Omental fat pad (tissue), 4 donors: ENCODE measurements at places on chromosomes 13 and 19.

DNA sequence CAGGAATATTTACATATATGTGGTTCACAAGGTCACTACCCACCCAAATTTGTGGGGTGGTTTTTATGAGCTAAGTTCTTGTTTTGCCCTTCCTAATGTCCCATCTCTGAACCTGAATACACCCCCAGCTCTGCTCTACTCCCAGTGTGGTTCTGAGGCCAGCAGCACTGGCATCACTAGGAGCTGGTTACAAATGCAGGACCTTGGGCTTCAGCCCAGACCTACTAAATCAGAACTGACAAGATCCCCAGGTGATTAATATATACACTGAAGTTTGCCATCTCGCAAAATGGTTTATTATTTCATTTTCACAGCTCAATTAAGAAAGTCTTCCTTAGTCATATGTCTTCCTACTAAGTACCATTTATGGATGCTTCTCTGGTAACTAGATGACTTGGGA, 67.9 kb downstream of the FOXO1 start:
- no peak for DNase-seq

- no peak for DNase-seq
Measured at GRCh38 chr13:32969516-32969941, 46.7 kb upstream of the KL start.

- DNase-seq: no peak
Measured at GRCh38 chr19:1244693-1245451, 3.3 kb downstream of the ATP5F1D start.

- no peak for DNase-seq
Measured at GRCh38 chr13:98507282-98507797, 69.6 kb downstream of the STK24 start.

DNA sequence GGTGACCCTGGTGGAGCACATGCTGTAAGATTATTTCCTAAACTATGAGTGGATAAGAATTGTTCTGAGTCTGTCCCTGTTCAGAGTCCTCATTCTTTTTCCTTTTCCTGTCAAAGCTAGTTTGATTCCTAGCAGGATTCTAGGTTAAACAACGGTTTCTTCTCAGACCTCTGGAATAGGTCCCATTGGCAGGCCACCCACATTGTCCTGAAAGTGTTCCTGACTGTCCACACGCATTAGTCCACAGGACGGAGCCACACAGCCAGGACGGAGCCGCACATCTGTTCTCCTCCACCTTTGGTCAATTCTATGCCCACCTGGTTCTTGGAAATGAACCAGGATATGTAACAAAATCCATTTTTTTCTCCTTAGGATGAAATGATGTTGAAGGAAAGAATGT, 46.1 kb downstream of the ANKRD10 start:
- no peak for DNase-seq

DNA sequence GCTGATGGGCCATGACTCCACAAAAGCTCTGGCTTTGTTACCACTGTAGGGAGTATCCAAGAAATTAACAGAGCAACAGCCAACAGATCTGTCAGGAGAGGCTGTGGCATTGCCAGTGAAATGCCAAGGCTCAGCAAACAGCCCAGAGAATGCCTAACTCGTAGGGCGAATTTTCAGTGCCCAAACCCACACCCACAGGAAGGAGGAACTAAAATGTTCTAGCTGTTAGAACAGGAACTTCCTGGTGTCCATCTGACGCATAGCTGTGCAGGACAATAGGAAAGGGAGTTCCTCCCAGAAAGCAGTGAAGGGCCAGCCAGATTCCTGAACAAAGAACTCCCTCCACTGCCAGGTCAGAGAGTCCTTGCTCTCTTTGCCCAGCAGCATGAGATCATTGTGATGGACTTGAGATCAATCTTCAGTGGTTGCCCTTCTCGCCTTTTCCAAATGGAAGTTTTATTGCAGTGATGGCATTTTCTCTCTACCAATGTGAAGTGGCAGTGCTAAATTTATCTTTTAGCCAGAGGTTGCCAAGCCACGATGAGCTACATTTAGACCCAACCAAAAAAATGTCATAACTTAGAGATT, 224.2 kb upstream of the STARD13 start:
- DNase-seq: no peak

DNA sequence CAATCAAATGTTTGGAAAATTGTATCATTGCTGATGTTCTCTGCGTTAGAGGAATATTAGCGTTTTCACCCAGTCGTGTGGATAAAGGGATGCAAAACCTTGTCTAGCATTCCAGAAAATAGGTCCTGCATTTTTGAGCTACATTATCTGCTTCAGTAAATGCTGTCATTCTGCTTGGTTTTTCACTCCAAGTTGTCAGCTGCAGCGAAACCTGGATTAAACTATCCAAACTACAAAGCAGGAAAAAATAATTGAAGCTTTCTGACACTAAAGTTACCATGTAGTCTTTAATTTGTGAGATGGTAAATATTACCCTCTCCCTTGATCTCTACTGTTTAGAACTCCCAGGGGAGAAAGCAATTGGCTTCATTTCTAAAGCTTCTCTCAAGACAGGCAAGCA, 1795.5 kb upstream of the PRR20A start:
- no peak for DNase-seq

DNA sequence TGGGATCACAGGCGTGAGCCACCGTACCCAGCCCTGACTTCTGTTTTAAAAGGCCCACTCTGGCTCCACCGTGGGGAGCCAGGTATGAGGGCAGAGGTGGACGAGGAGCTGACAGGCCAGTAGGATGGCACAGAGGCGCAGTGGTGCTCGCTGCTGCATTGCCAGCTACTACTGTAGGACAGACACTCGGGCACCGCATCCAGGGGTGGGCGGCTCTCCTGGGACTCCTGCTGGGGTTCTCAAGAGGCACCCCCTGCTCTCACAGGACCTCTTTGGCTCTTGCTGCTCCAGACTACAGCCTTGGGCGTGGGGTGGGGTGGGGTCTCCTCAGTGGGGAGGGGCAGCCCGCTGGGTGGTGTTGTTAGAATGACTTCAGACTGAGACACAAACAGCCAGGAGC, 53.4 kb downstream of the LATS2 start:
- no peak for DNase-seq

GRCh38 chr19:41626877-41627276, at the start of gene CEACAM4:
TSS of gene CEACAM4 (minus strand) at chr19:41627074. CDS start at chr19:41626963, 111 bp downstream.
- no peak for DNase-seq

GRCh38 chr13:103573446-103573845, 507.2 kb upstream of the SLC10A2 start:
- no peak for DNase-seq

DNA sequence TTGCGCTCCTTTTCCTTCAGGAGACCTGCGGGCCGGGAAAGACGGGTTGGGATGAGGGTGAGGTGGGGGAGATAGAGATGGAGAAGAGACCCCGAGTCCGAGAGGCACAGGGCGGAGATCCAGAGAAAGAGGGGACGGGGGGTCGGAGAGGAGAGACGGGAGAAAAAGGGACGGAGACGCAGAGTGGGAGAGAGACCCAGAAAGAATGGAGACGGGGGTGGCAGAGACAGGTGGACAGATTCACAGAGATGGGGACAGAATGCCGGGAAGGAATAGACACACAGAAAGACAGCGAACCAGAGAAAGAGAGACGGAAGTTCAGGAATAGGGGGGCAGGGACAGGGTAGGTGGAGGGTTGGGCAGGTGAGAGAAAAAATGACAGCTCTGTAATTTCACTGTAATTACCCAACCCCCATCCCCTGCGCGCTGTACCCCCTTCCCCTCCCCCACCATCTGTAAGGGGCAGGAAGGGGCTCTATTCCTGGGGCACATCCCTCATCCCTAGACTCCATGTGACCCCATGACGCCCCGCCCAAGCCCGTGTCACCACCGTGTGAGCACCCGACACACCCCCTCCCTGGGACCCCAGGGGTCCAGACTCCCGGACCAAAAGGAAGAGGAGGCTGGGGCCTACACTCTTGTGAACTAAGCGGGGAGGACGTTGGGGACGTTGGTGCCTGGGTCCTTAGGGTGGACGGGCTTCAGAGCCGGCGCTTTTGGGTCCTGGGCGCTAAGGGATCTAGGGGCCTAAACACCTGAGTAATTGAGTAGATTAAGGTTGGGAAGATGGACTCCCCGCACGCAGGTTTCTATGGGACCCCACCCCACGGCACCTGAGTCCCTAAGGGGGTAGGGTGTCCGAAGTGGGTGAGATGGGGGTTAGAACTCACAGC, 967 bp downstream of the DBP start:
- DNase-seq: no peak

GRCh38 chr19:13234518-13234917, 84.3 kb downstream of the IER2 start:
- no peak for DNase-seq

DNA sequence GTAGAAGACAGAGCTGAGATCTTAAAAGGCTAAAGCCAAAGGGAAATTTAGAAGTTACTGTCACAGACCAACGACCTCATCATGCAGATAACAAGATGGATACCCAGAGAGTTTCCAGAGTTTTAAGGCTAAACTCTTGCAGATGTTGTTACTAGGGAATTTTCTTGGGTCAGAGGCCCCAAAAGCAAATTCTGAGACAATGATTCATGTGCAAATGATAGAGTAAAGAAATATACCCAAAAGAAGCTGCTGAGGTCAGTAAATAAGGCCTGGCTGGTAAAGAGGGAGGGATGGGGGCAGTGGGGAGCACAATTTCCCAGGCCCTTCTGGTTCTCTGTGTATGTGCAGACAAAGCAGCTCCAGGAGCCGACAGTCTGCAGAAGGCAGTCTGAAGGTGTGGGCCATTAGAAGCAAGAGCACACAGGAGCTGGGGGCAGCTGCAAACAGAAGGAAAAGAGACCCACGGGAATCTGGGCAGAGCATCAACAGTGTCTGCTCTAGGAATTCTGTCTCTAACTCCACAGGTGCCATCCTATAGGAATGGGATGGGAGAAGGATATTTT, 330.8 kb downstream of the TBC1D4 start:
- DNase-seq: no peak

GRCh38 chr13:86684402-86684801, 885.2 kb upstream of the SLITRK6 start:
- no peak for DNase-seq

GRCh38 chr13:28685892-28686291, 27.0 kb downstream of the POMP start:
- no peak for DNase-seq

GRCh38 chr13:49302817-49303216, 55.1 kb downstream of the CDADC1 start:
- no peak for DNase-seq

GRCh38 chr19:10219678-10220077, 11.5 kb downstream of the S1PR2 start:
- DNase-seq: no peak
